EL (cell line): ENCODE measurements at places on chromosomes 3 and 15.

DNA sequence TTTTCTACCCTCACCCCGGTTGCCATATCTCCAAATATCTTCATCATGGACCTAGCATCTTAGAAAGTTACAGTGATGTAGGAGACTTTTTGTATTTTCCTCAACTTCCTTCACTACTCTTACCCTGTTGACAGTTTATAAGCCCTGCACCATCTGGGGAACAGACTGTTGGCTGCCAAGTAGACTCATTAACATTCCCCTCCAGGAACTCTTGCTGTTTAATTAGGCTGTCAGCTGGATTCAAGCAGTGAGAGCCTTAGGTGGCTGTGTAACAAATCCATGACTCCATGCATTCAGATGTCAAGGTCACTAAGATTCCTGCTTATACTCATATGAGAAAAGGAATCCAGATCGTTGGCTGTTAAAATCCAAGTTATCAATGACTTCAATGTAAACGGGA, 198.3 kb downstream of the NAALADL2 start:
- DNase-seq = no peak

DNA sequence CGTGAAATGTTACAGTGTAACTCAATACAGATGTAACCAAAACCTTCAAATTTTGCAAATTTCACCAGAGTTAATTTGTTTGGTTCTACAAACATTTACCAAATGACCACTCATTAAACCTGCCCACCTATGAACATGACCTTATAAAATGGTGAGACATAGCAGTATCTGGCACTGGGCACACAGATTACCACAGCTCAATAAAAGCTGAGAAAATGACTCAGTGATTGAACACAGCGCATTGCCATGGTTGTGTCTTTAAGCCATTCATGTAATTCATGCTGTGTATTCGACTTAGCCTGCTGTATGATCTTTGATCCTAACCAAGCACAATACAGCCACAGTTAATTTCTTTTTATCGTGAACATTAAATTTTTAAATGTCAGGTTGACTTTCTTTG, 11.3 kb downstream of the PPARG start:
- DNase-seq = no peak

- DNase-seq = no peak
Observed at GRCh38 chr15:64562003-64562640, 101.7 kb downstream of the ZNF609 start.

- no peak for DNase-seq
Observed at GRCh38 chr15:95293456-95294031, 1037.0 kb upstream of the NR2F2 start.

GRCh38 chr3:24682141-24682547, 187.5 kb upstream of the THRB start:
- peak; percentile 7 for DNase-seq

GRCh38 chr3:99330281-99330680, 308.1 kb upstream of the COL8A1 start:
- DNase-seq = no peak

- no peak for DNase-seq
Observed at GRCh38 chr3:186618318-186618938, 5.6 kb downstream of the AHSG start.

- no peak for DNase-seq
Observed at GRCh38 chr15:49808341-49808740, 187.5 kb downstream of the DTWD1 start.

DNA sequence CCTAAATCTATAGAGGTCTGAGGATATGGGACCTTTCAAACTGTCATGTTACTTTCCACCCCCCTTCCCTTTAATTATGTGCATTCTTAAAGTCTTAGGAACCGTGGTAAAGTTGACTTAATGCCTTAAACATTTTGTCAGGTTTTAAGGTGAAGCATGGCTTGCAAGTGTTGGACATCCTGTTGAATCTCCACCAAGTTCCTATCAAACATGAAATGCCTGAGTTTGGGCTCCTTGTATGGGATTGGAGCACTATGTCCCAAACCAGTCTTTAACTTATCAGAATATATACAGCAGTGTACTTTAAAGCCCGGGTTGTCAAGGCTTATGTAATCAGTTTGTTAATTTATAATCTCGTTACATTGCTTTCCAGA, 1.1 kb downstream of the SNRK start:
- DNase-seq = peak; percentile 14

DNA sequence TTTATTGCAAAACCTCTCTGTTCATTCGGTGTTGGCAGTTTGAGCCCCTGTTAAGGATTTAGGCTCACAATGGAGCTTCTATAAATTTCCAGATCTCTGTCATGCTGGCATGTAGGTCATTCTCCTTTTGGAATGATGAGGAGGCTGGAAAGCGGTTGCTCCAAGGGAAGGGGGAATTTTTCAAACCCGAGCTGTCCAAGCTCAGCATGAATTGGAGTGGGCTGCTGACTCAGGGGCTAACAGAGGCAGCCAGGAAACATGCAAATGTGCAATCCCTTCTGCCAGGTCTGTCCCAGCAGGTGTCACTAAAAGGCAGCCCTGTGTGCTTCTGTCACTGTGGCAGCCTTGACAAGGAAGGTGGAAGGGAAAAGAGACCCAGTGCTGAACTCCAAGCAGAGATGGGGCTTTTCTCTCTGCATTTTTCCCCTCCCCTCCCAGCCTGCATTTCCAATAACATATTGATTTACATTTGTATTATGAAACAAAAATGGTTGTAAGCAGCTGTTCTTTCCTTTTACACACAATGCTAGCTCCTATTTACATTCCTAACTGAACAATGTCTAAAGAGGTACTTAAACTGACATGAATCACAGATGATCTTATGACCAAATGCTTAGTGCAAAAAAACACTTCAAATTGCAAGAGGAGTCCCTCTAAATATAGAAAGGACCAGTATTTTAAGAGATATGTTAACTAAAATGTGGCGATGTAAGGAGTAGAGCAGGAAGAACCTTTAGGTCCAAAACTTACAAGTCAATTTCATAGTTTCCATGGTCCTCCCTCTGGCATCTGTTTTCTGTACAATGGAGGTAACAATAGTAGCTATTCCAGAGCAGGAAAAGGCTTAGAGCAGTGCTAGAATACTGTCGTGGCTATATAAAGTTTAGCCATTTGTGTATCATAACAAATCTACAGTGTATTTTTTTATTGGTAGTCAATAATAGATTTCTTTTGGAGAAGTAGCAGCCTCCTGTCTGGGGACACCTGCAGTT, 84.5 kb upstream of the ATP10A start:
- peak; percentile 18 for DNase-seq

DNA sequence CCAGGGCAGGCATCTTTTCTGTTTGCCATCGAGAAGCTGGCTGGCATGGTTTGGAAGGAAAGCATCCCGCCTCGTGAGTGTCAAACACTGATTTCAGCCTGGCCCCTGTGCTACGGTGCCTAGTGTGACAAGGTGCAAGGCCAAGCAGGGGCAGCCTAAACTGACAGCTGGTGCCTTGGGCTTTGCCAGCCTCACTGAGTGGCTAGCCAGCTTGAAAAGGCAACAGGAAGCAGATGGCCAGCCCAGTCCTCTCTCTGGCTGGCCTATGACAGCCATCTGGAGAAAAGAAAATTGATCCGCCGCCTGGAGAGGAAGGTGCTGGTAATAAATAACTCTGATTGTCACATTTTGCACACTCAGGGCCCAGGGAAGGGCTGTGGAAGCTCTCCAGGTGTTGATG, 52.2 kb downstream of the C3orf85 start:
- DNase-seq = no peak

- peak; percentile 38 for DNase-seq
Observed at GRCh38 chr3:72830452-72831223, 17.6 kb downstream of the SHQ1 start.

GRCh38 chr15:43441316-43441715, 51.6 kb downstream of the TP53BP1 start:
- DNase-seq = peak; percentile 21

- peak; percentile 4 for DNase-seq
Observed at GRCh38 chr15:55253580-55253979, 36.0 kb downstream of the RAB27A start.

DNA sequence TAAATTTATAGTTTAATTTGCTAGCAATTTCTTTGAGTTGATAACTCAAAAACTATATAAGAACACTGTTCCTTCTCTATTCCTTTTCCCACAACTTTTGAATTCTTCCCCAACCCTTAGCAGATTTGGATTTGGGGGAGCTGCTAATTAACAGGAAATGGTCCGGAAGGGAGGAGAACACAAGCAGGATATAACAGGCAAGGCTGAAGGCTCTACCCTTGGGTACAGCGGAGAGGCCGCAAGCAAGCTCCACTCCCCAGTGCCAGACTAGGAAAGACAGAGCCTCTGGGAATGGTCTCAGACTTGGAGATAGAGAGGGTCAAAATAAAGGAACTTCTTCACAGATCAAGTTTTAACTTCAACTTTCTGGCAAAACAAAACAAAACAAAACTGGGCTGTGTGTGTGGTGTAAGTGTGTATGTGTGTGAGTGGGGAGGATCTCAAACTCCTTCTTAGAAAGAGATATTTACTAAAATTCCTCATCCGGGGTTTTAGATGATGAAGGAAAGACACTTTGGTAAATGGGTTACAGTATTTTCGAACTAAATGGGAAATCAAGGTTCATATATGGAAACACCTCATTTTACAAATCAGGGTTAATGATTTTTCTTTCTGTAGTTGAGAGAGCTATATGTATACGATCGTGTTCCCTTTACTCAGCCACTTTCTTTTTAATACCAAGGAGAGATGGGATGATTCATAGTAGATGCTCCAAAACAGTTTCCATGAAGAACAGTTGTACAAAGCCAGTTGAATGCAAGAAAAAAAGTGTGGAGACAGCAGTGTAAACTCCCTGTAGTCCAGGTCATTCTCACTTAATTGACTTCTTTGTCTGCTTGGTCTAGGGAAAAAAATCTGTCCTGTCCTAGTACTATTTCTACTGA, 161.1 kb downstream of the TP63 start:
- DNase-seq = no peak

DNA sequence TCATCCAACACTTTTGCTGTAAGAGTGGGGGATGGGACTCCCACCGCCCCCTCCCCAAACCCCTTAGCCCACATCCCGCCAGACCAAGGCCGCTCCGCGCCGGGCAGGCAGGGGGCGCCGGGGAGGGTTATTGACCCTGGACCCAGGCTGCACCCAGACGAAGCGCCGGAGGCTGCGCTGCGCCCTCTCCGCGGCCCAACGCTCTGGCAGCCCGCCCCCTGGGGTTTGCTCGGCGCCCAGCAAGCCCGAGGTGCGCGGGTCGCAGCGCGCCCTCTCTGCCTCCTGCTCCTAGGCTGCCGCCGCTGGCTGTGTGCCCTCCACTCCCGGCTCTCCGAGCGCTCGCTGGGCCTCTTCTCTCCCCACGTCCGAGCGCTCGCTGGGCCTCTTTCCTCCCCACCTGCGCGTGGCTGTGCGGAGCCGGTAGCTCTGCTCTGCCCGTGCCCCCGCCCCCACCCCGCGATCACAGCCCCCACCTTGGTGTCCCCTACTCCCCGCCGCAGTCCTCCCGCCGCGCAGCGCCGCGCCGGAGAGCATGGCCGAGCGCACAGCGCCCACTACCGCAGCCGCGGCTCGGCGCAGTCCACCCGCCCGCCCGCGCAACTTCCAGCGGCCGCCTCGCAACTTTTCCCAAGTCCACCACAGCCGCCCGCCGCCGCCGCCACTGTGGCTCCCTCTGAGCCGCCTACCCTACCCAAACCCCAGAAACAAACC, 1.2 kb downstream of the MECOM start:
- peak; percentile 59 for DNase-seq

- no peak for DNase-seq
Observed at GRCh38 chr3:152713989-152714388, 120.9 kb upstream of the P2RY1 start.

DNA sequence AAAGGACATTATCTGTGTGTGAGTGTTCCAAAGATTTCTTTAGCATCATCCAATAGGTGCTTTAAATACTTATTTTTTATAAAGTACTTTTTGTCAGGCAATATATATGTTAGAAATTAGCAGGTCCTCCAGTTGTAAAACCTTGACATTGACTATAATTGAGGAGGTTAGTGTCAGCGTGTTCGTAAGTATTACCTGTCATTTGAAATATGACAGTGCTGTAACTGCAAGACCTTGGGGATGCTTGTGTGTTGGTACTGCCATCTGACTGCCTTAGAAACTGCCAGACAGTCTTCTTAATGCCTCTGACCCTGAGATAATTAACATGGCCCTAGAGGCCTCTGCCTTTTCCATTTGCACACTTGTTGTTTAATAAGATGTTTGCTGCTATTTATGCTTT, 170.7 kb downstream of the NAALADL2 start:
- DNase-seq = no peak

GRCh38 chr15:39392469-39393047, 188.3 kb upstream of the THBS1 start:
- no peak for DNase-seq

DNA sequence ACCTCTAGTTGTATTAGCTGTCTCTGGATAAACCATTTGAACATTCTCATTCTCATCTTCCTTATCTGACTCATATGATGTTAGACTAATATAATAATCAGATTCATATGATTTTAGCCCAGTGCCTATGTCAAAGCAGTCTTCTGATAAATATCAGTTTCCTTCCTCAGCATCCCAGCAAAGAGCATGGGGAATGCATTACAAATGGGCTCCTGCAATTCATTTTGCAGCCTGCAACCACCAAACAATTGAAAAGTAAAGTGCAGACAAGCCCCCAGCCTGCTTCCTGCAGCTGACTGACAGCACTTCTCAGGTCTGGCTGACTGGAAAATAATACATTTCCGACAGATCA, 78.2 kb upstream of the STAC start:
- no peak for DNase-seq

- no peak for DNase-seq
Observed at GRCh38 chr3:20015525-20015924, 3.5 kb upstream of the PP2D1 start.

DNA sequence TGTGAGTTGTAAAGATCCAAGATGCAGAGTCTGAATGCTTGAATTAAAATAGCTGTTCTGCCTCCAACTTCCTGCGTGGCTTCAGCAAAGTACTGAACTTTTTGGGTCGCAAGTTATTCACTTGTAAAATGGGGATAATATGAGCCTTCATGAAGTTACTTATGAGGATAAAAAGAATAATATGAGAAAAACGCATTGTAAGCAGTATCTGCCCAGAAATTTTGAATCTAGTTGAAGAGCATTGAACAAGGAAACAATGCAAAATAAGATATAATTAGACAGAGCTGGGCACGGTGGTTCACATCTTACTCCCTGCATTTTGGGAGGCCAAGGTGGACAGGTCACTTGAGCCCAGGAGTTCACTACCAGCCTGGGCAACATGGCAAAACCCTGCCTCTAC, 37.8 kb downstream of the AQP9 start:
- DNase-seq = no peak

DNA sequence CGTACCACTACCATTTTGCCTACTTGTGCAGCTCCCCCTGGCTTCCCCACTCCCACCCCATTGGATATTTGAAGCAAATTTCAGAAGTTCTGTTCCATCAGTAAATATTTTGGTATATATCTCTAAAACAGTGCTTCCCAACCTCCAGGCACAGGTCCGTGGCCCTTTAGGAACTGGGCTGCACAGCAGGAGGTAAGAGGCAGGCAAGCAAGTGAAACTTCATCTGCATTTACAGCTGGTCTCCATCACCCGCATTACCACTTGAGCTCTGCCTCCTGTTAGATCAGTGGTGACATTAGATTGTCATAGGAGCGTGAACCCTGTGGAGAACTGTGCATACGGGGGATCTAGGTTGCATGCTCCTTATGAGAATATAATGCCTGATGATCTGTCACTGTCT, 97.2 kb upstream of the LRRFIP2 start:
- no peak for DNase-seq
